ENCODE measurements at places on chromosomes 3 and 15. TPM values are rescaled to one million over a fixed set of nuclear protein-coding genes. Genes with fewer than 3 reads are reported as not detected.

The DET1 gene
- total RNA-seq = 9.1 TPM

The USP3 gene
- 46.7 TPM for total RNA-seq

The EOMES gene
- total RNA-seq = not detected

The SCAMP5 gene
- 0.36 TPM for total RNA-seq

The ACTC1 gene
- total RNA-seq = 0.83 TPM

The ALDH1A2 gene
- not detected for total RNA-seq

The ARPIN gene
- total RNA-seq = 3.9 TPM

The EOGT gene
- 35.6 TPM for total RNA-seq

The HGD gene
- total RNA-seq = not detected

The ITIH3 gene
- 1.1 TPM for total RNA-seq

The NIT2 gene
- total RNA-seq = 13.3 TPM

The NME9 gene
- not detected for total RNA-seq

The FRMD4B gene
- total RNA-seq = 0.28 TPM

The AZI2 gene
- 63.6 TPM for total RNA-seq

The CSTA gene
- total RNA-seq = not detected

The CPNE9 gene
- not detected for total RNA-seq

The LRRC49 gene
- total RNA-seq = 16.8 TPM

The EIF1B gene
- 11.3 TPM for total RNA-seq

The GOLGA8S gene
- under 0.01 TPM for total RNA-seq

The HDAC11 gene
- total RNA-seq = 6.1 TPM

The PLA2G4B gene
- total RNA-seq = under 0.01 TPM

The SLC15A2 gene
- 0.18 TPM for total RNA-seq

The PRR23C gene
- total RNA-seq = not detected

The MME gene
- 19.4 TPM for total RNA-seq

The RTP1 gene
- total RNA-seq = not detected

The IGSF10 gene
- total RNA-seq = under 0.01 TPM

The DMXL2 gene
- 21.9 TPM for total RNA-seq

The CDCP1 gene
- 2.5 TPM for total RNA-seq

The TIGIT gene
- total RNA-seq = not detected

The CCR9 gene
- not detected for total RNA-seq

The WNT5A gene
- 224 TPM for total RNA-seq

The THAP10 gene
- total RNA-seq = 3.6 TPM

The METTL6 gene
- 21.5 TPM for total RNA-seq

The IGSF11 gene
- total RNA-seq = not detected

The MEX3B gene
- total RNA-seq = 6.7 TPM

The HMCES gene
- total RNA-seq = 26.0 TPM

The STRIT1 gene
- total RNA-seq = not detected

The FAM3D gene
- total RNA-seq = not detected

The PIGX gene
- total RNA-seq = 14.5 TPM

The TCF12 gene
- 123 TPM for total RNA-seq

The CAMKV gene
- total RNA-seq = not detected

Data from IMR-90 (cell line).